ENCODE measurements at places on chromosomes 1 and 21.

DNA sequence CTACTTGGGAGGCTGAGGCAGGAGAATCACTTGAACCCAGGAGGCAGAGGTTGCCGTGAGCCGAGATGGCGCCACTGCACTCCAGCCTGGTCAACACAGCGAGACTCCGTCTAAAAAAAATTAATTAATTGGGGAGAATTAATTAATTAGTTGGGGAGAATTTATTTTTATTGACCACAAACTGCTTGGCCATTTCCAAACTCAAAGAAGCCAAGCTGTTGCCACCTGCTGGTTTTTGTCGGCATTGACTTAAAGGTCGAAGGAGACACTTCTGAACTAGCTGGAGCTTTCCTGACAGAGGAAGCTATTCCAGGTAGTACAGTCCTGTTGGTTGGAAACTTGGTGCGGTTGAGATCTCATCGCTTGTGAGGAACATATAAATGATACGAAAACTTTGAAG is 13.1 kb downstream of the MAP1LC3C start:
- no peak for DNase-seq

- no peak for DNase-seq
These were observed 58.9 kb upstream of the NEK2 start for GRCh38 chr1:211734359-211734758.

DNA sequence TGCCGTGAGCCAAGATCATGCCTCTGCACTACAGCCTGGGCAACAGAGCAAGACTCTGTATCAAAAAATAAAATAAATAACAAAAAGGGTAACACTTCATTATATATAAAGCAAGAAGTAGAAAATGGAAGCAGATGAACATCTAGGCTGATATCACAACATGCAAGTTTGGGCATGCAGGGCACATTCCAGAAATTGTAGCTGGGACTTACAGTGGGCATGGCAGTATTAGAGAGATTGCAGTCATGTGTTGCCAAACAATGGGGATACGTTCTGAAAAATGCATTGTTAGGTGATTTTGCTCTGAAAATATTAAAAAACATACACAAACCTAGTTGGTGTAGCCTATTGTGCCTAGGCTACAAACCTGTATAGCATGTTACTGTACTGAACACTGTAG is 441.0 kb upstream of the PRMT6 start:
- no peak for DNase-seq

DNA sequence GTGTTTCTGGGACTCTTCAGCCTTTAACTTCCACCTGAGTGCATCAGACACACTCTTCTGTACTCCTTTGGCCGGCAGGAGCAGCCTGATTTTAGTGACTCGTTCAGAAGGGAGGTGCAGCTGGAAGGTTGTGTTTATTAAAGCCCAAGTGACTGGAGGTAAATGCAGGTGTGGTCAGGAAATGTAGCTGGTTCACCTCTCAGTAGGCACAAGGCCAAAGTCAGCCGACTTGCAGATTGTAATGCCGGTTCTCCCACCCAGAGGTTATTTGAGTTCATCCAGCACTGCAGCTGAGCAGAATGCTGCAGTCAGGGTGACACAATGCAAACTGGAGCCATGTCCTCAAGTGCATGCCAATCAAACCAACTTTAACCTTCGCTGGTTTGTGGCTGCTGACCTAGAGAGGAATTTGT is 91.5 kb downstream of the SPATA46 start:
- no peak for DNase-seq

GRCh38 chr21:28737674-28738419 is 254.8 kb downstream of the LTN1 start:
- no peak for DNase-seq

DNA sequence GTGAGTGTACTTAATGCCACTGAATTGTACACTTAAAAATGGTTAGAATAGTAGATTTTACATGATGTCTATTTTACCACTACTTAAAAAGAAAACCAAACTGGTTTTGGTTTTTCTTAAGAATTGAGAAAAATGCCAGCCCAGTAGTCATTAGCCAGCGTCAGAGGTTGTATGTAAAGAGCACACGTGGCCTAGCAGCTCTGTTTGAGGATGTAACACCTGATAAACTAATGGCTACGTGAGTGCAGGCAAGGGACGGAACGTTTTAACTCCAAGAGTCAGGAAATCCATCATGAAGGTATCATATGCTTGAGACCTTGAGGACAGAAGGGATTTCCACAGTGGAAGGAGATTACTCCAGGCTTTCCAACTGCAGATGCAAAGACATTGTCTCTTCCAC is 223.7 kb downstream of the MRPL39 start:
- DNase-seq: no peak
